Mammary epithelial cell (primary cell): ENCODE measurements at places on chromosomes 16 and 17. TPM values are rescaled to one million over a fixed set of nuclear protein-coding genes. Genes with fewer than 3 reads are reported as not detected.

The ACAP1 gene
- total RNA-seq, result 2.0 TPM

The HBQ1 gene
- total RNA-seq, result not detected

The HS3ST4 gene
- not detected in 2 replicates for total RNA-seq

The SLC16A11 gene
- total RNA-seq, result not detected in 2 replicates

The ADORA2B gene
- 73.7 TPM for total RNA-seq

The FBF1 gene
- 12.0 and 12.4 TPM in 2 replicates for total RNA-seq

The AATF gene
- total RNA-seq, result 21.2 TPM

The ETV4 gene
- 10.2 TPM for total RNA-seq

The C1QTNF1 gene
- 7.0 and 13.2 TPM in 2 replicates for total RNA-seq

The GNAO1 gene
- not detected for total RNA-seq

The KRT33A gene
- not detected in 2 replicates for total RNA-seq

The XYLT1 gene
- total RNA-seq, result 3.5 TPM

The TTYH2 gene
- total RNA-seq, result 0.49 and 0.67 TPM in 2 replicates

The CSH2 gene
- total RNA-seq, result not detected
